A549 (cell line): ENCODE measurements at places on chromosomes 2 and 18.

DNA sequence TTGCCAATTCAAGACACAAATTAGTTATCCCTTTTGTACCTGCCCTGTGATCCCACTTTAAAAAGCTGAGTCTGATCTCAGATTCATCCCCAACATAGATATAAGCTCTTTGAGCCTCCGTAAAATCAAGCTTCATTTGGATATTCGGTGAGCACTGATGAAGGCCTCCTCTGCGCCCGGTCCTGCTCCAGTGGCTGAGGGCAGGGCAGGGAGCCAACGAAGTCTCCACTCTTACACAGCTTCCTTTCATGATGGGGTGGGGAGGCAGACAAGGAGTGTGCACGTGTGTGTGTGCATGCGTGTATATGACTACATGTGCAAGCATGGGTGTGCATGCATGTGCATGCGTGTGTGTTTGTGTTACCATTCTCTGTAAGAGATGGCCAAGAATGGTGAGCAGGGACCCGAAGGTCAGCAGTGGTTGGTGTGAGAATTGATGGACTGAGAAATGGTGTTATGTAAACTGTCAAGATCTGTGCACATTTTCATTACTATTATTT, 43.6 kb downstream of the IL1RL2 start:
- DNase-seq: no peak

DNA sequence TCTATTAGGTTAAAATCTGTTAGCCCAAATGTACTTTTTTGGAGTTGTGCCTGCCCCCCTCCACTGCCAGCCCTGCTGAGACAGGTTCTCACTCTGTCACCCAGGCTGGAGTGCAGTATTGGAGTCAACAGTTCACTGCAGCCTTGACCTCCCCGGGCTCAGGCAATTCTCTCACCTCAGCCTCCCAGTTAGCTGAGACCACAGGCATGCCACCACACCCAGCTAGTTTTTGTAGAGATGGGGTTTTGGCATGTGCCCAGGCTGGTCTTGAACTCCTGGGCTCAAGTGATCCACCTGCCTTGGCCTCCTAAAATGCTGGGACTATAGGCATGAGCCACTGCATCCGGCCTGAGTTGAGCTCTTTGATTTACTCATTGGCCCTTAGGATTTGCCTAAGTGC, 110.7 kb downstream of the ICA1L start:
- no peak for DNase-seq

DNA sequence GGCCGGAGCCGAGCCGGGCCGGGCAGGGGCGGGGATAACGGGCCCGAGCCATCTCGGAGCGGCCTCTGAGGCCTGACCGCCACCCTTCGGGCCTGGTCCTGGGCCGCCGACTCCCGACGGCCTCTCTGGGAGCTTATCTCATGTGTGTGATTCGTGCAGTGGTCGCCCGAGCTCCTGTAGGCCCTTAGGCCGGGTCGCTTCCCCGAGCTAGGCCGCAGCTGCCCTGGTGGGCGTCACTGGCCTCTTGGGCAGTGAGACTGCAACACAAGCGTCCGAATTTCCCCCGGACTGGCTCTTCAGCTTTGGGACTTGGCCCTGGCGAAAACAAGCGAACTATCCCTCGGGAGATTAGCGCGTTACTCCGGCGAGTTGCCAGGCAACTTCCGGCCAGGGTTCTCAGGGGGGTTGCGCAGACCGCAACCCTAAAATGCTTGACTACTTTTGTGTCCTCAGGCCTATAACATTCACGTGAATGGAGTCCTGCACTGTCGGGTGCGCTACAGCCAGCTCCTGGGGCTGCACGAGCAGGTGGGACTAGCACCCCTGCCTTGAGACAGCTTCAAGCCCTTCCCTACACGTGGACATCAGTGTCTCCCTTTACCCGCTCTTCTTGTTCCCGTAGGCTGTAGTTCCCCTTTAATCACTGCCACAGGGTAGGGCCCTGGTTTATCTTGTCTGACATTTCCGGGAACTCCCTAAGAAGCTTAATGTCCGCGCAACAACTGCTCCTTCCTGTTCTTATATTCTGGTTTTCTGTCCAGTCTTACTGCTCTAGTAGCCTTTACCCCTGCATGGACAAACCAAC, 602 bp downstream of the SNX17 start:
- peak; percentile 29 for DNase-seq

GRCh38 chr2:99989905-99990304, 152.5 kb downstream of the AFF3 start:
- DNase-seq: no peak

DNA sequence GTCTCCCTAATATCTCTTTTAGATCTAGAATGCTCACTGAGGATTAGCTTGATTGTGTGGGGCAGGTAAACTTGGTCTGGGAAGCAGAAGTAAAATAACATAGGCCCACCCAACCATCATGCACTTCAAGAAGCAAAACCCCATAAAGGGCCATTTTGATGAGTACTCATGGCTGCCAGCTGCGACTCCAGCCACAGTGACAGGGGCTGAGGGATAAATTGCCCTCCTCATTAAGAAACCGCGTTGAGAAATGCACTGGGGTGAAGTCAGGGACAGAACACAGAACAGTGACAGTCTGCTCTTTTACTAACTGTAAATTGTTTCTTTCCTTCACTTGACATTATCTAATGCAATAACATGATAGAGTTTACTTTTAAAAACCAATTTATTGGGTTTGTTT, 60.2 kb downstream of the RND3 start:
- DNase-seq: no peak

DNA sequence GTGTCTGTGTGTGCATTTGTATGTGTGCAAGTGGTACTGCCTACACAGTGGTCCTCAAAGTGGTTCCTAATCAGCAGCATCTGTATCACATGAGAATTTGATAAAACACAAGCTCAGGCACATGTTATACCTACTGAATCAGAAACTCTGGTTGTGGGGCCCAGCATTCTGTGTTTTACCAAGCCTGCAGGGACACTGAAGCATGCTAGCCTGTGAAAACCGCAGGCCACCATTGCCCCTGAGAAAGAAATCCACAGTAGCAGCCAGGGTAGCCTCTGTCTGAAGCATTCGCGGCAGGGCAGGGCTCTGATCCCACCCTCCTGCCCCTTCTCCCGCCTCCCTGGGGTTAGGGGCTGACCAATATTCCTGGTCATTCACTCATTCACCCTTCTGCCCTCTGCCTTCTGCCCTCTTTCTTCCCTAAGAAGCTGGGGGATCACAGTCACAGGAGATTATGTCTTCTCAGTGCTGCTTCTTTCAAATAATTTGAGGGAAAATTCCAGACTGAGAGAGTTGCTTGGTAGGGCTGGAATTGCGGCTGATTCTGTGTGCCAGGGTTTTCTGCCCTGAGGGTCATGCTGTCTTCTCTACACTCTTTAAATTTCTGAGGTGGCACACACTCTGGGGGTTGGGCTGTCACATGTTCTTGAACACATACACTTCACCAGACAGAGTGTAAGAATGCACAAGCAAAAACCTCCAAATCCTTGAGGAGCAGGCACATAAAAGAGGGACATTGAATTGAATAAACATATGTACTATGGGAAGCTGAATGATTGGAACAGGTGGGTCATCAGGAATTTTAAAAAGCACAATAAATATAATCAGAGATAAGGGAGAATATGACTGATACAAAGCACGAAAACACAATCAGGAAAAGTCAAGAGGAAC, 126.6 kb upstream of the SEC11C start:
- DNase-seq: no peak
